ENCODE measurements at places on chromosomes 16 and 17.

GRCh38 chr17:2874189-2874686 lies 78.0 kb downstream of the RAP1GAP2 start:
- no peak for DNase-seq

DNA sequence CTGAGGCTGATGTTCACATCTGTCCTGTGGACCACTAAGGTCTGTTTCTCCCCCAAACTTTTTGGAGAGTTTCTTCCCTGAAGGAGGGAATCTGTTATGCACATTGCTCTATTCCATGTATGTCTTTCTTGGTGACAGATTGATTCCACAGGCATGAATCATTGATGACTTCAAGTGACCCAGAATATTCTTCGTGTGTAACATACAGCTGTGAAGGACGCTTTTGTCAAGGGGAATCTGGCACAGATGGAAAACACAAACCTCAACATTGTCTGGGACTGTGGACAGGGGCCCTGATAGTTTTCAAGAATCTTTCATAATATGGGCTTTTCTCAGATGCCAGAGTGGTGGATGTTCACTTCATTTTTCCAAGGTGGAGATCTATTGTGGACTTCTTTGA lies 223.1 kb upstream of the MAF start:
- no peak for DNase-seq

DNA sequence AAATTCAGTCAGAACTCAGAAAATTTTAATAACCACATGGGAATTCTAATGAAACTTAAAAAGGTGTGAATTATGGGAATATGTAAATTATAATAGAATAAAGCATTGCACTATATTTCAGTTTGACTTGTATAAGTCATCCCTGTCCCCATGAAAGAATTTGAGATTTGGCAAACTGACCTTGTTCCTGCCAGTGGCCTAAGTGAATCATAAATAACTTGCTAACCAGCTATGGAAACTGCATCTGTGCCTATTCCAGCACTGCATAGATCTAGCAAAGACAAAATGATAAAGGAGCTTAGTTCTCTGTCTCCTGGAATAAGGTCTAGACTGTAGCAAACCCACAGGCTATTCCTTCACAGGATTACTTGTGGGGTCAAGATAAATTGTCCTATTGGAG lies 106.8 kb upstream of the NOG start:
- DNase-seq = no peak

DNA sequence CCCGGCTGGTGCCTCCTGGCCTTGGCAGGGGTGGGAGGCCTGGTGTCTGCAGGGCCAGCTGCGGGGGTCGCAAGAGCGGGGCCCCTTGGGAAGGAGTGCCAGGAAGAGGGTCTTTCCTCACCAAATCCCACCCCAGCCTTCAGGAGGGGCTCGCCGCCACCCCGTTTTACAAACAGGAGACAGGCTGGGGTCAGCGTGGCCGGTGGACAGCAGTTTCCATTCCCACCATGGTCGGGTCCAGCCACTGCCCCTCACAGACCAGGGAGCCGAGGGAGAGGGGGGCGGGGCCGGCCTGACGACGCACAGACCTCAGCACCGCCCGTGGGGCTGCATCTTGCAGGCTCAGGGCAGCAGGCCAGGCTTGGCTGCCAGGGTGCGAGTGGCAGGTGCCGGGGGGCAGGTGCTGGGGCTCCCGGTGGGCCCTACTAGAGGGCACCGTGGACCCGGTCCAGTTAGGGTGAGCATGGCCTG lies 7.6 kb downstream of the CBFA2T3 start:
- no peak for DNase-seq

DNA sequence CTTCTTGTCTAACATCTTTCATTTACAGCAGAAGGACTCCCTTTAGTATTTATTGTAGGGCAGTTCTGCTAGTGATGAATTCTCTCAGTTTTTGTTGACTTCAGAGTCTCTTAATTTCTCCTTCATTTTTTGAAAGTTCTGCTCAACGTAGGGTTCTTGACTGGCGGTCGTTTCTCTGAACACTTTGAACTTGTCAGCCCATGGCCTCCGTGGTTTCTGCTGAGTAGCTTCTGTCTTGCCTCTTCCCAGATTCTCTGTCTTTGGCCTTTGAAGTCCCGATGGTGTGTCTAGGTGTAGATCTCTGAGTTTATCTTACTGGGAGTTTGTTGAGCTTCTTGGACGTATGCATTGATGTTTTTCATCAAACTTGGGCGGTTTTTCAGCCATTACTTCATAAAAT lies 13.4 kb downstream of the GAA start:
- no peak for DNase-seq
